Kidney (tissue), 22 donors: ENCODE measurements at places on chromosomes 2 and 18. TPM values are rescaled to one million over a fixed set of nuclear protein-coding genes. Genes with fewer than 3 reads are reported as not detected.

- DNase-seq: no peak
Measured at GRCh38 chr2:44360749-44361329, 455 bp downstream of the PREPL start.

DNA sequence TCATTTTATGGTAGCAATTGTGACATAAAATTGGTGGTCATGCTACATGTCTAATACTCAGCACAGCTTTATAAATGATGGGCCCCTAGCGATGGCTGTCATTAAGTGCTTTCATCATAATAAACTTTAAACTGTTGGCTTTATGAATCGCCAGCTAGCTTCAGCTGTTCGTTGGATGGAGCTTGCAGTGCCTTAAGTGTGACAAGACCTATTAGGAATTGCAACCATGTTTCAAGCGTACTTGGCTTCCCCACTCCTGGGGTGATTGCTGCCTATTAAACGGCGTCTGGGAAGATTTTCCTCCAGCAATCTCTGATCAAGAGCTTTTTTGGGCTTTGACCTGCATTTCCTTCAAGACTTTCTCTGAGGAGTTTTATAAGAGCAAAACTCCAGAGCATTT, 164.5 kb upstream of the SIX3 start:
- no peak for DNase-seq

- no peak for DNase-seq
Measured at GRCh38 chr2:96549967-96550786, 13.6 kb downstream of the ARID5A start.

GRCh38 chr2:154443919-154444318, 254.6 kb upstream of the KCNJ3 start:
- no peak for DNase-seq

- DNase-seq: peak; percentile 94
Measured at GRCh38 chr2:231677632-231678104, 30.7 kb upstream of the PTMA start.

DNA sequence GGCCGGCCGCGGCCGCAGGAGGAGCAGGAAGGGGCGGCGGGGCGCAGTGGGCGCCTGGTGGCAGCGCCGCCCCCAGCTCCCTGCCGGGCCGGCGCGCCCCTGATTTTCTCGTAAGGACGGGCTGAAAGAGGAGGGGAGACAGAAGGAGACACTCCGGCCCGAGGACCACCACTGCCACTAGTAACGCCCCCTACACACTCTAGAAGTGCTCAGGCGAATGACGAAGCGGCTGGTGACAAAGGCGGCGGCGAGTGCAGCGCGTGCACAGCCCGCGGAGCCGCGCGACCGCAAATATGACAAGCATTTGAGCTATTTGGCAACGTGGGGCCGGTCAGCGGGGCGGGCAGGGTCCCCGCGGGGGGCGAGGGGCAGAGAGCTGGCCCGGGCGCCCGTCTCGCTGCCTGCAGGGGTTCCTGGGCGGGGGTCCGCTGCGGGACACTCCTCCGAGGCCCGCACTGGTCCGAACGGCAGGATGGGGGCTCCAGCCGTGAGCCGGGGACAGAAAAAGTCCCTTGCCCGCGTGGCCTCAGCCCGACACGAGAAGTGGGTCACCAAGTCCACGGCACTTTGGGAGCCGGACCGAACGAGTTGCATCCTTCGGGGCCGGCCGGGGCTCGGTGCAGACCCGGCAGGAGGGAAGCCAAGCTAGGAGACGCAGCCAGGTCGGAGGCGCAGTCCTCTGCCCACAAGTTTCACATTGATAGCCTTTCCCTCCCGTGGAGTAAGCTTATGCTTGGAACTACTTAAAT, 524 bp upstream of the SERTAD2 start:
- peak; percentile 93 for DNase-seq

GRCh38 chr2:138689705-138690104, 90.5 kb downstream of the NXPH2 start:
- no peak for DNase-seq

DNA sequence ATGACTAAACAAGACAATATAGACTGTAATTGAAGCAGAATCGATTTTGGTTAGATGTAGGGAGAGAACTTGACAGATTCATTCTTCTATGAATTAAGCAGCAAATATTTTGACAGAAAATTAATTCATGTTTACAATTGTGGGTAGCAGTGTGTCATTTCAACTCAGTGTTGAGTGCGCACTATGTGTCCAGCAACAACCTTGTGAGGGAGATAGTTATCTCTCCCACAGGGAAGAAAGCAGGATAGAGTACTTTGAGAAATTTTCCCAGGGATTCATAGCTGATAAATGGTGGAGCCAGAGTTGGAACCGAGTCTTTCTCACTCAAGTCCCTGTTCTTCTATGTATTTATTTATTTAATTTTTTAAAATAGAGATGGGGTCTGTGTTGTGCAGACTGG, 5.2 kb downstream of the MRPL33 start:
- no peak for DNase-seq

GRCh38 chr2:8319219-8319618, 362.6 kb upstream of the ID2 start:
- DNase-seq: no peak

GRCh38 chr2:109456776-109457175, 157.0 kb downstream of the SEPTIN10 start:
- DNase-seq: no peak

DNA sequence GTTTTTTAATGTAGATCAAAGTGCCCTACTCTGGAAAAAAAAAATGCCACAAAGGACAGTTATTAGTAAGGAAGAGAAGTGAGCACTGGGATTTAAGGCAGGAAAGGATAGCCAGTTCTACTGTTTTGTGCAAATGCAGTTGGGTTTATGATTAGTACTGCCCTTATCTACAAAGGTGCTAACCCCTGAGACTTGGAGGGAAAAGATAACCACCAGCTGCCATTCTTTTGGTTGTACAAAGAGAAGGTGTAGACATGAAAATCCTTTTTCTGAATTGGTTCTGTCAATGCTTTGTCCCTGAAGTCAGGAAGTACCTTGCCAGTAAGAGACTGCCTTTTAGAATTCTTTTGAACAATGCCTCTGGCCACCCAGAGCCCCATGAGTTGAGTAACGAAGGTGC, 11.3 kb downstream of the APLF start:
- DNase-seq: no peak

DNA sequence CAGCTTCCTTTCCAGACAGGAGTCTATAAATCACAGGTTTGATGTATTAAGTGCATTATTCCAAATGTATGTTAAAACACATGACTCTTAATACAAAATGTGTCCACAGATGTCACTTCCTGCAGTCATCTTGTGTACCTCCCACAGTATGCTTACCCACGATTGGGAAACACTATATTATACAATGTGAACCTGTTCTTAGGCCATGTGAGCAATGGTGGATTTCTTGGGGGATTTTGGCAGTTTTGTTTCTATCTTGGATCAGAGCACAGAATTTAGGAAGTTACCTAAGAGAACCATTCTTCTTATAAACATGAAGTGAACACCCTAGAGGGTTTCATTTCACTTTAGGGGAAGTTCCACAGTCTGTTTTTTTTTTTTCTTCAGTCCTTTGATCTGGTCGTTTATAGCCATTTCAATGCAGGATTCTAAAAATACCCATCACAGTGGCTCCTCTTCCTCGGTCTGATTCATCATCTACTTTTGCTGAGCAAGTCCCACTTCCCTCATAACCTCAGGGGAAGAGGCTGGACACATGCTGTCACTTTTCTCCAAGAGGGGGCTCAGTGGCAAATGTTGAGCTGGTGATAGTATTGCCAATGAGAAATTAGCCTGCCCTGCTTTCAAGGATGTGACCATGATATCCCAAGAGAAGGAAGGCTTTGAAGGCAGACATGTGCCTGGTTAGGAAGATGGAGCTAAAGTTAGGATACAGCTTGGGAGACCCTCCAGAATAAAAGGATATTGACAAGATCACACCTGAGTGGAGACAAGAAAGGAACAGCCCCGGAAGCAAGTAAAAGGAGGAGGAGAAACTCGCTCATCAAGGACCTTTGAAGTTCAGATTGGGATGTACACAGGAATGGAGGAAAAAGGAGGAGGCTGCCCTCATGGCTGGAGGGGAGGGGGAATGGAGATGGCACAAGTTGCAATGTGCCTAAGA, 22.6 kb downstream of the PLEK start:
- DNase-seq: no peak

GRCh38 chr2:172366596-172367150, 60.7 kb upstream of the ITGA6 start:
- DNase-seq: no peak

GRCh38 chr18:59758837-59759236, 61.6 kb upstream of the CCBE1 start:
- DNase-seq: no peak

- DNase-seq: no peak
Measured at GRCh38 chr2:74391209-74391579, 11.1 kb upstream of the DCTN1 start.

DNA sequence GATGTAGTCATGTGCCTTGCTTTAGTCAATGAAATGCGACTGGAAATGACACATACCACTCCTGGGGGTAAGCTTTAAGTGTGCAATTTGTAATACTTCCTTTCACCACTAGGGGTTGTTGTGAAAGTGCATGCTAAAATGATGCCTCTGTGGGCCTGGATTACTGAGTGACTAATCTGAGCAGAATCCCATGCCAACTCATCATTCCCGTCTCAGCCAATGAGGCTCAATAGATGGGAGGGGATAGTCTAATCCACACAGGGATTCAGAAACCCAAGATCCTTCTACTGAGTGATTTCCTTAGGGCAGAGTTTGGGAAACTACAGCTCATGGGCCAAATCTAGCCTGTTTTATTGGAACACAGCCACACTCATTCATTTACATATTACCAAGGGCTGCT, 54.0 kb downstream of the HRH4 start:
- no peak for DNase-seq

GRCh38 chr2:143934626-143935481, 585.1 kb downstream of the ZEB2 start:
- no peak for DNase-seq

DNA sequence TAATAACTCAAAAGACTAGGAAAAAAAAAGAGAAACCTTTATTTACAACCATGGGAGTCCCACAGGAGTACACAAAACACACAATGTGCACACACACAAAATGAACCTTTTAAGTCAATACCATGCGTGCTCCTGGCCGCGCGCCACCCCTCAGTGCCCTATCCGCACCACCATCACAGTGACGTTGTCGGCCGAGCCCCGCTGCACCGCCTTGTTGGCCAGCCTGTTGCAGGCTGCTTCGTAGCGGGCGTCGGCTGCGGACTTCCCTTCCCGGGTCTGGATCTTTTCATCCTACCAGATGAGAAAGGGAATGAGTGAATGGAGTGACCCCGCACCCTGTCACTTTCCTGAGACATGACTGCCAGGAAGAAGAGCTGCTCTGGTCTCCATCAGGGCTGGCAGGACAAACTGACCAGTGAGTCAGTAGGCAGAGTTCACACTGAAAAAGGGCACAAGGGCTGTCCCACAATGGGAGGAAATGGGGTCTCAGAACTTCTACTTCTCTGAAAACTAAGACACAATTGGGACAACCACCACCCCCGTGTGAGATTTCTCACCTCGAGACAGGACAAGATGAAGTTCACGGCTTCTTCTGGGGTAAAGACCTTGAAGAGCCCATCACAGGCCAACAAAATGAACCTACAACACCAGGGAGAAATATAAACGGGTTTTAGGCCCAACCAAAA, 11.8 kb downstream of the ERFE start:
- DNase-seq: no peak

GRCh38 chr2:190994148-190994547, 19.8 kb downstream of the STAT1 start:
- no peak for DNase-seq

GRCh38 chr2:85547859-85548607, 9.1 kb downstream of the MAT2A start:
- no peak for DNase-seq

- DNase-seq: peak; percentile 15
Measured at GRCh38 chr2:151792589-151792988, 35.6 kb downstream of the ARL5A start.

DNA sequence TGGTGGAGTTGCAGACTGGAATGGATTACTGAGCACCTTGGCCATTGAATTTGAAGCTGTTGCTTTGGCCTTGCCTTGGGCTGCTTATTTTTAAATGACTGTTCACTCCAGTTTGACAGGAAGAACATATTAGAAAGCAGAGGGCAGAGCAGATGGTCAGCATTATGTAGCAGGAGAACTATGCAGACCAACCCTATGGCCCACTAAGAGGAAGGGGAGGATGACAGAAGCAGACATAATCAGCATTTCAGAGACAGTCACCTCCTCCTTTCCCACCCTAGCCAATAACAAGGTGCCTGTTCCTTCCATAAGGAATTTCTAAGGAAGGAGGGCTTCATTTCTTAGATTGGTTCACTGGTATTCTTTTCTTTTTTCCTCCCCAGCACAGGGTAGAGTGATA, 2.4 kb downstream of the CHRNA1 start:
- no peak for DNase-seq

GRCh38 chr2:225270861-225271260, 128.6 kb upstream of the NYAP2 start:
- DNase-seq: no peak

DNA sequence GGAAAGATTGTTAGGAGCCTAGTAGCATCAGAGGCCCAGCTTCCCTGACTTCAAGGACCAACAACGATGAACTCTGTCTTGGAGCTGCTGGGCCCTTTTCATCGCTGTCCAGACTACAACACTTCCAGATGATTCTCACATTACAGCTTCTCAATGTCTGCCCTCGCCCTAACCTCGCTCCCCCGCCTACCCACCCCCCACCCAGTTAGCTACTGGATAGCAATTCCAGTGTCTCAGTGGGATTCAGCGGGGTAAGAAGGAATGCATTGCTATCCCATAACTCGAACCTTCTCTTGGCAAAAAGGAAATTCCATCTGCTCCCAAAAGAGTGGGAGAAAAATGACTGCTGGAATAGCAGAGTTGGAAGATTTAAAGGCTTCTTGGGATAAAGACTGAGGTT, 65.0 kb downstream of the RPL37A start:
- no peak for DNase-seq

DNA sequence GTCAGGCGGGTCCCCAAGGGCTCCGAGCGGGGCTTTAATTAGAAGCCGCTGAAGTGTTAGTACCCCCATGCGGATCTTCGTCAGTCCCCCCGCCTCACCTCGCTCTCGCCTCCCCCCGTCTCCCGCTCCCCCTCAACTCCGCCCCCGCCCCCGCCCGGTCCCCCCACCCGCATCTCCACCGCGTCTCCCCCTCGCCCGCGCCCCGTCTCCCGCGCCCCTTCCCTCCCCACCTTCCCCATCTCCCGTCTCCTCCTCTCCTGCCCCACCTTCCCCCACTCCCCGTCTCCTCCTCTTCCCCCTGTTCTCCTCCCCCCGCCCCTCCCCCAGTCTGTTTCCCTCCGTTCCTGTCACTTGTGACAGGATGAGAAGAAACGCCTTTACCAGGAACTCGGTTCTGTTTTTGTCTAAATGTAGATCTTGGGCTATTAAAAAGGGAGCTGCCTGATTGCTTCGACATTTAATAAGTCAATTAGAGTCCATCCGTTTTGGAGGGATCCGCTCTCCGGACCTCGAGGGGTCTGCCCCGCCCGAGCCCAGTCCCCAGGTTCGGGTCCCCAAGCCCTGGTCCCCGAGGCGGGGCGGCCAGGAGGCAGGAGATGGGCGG, 969 bp upstream of the ALKAL2 start:
- no peak for DNase-seq

AFF3 gene
- polyA plus RNA-seq: 0.65 TPM

PLEKHH2 gene
- 4.3 TPM for polyA plus RNA-seq

DRC1 gene
- not detected for polyA plus RNA-seq

FBXO36 gene
- 3.8 TPM for polyA plus RNA-seq

GTF2A1L gene
- 2.7 TPM for polyA plus RNA-seq

PPM1G gene
- polyA plus RNA-seq: 50.7 TPM

BABAM2 gene
- 68.4 TPM for polyA plus RNA-seq

HJURP gene
- not detected for polyA plus RNA-seq

TUBA3D gene
- polyA plus RNA-seq: not detected
